ENCODE measurements at places on chromosomes 5 and 9.

DNA sequence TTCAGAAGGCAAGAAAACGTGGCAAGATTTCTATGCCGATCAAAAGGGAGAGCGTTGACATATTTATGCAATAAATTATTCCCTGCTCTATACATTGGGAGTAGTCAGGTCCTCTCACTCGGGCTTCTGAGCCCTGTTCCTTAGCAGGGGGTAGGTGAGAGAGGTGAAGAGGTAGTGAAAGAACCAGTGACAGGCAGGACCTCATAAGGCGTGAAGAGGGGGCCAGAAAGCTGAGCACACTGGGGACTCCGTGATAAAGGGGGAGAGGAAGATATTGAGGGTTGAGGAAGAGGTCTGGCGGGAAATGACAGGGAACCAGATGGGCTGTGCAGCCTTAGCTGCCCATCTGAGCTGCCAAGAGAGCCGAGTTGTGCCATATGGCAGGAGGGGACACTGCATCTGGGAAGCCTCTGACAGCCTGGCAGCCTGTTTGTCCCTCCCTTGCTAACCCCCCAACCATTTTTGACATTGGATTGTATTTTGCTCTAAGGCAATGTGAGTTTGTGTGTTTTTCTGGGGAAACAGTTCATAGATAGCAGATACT, 782 bp upstream of the CDC20B start:
- DNase-seq = no peak

DNA sequence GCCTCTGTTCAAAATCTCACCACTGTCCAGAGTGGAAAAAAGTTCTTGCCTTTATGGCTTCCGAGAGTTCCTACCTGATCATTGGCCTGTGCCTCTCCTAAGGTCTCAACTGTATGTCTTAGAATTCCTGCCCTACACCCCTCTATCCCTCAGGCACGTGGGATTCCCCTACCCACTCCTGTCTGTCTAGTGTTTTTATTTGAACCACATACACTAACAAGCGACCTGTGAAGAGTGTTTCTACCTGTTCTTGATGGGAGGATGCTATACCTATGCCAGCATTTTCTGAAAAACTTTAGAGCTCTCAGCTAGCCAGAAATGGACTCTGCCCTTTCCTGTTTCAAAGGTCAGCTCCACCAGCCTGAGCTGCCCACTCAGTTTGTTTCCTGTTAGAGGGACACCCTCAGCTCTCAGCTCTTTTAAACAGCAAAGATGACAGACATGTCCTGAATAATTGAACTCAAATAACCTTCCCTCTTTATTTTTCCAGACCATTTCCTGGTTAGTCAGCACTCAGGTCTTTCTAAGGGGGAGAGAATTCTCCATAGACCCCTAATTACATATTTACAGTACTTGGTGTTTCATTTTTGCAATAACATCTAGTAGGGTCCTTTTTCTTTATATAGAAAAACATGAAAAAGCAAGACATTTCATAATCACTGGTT, 214.8 kb downstream of the AOPEP start:
- DNase-seq = no peak

GRCh38 chr5:171609806-171610452, 175.7 kb upstream of the SMIM23 start:
- no peak for DNase-seq

GRCh38 chr5:36641431-36641830, 35.0 kb downstream of the SLC1A3 start:
- no peak for DNase-seq

GRCh38 chr5:112929336-112930081, 7.5 kb upstream of the REEP5 start:
- no peak for DNase-seq

DNA sequence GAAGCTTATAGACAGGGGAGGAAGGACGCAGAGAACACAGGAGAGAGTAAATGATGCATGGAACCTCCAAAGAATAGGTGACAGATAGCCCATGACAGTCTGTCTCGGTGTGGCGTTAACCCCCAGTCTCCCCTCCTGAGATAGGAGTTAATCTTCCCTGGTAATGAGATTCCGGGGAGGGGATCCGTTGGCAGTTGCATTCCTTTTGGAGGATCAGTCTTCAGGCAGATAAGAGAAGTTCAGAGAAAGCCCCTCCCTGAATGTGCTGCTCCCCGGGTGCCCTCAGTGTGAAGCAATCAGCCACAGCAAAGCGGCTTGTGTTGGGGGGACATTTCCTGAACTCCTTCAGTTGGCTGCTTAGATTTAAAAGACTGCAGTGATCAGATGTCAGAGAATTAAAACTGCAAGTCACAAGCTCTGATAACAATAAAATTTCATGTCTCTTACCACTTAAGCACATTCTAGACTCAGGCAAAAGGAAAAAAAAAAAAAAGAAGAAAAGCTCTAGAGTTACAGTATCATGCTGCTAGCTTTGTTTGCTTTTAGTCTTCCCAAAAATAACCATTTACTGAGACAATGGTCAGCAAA, 121.1 kb downstream of the EGFLAM start:
- no peak for DNase-seq

DNA sequence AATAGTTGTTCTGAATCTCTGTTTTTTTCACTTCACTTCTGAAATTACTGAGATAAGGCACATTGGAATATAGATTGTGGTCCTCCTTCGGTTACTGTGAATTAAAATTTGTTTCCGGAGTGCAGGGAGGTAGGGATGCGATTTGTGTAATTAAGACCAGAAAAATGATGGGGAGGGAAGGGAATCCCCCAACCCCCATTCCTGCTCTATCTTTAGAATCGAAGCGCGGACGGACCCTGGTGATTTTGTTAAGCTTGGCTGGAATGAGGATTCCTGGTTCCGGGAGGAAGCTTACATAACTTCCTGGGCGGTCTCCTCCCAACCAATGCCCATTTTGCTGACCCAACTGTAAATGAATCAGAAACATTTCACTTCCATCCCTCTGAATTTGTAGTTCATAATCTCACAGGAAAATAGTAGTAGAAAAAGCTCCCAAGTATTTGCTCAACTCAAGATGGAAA, 220.1 kb upstream of the MSX2 start:
- no peak for DNase-seq

GRCh38 chr5:11289208-11289607, 528.2 kb upstream of the DAP start:
- DNase-seq = no peak

DNA sequence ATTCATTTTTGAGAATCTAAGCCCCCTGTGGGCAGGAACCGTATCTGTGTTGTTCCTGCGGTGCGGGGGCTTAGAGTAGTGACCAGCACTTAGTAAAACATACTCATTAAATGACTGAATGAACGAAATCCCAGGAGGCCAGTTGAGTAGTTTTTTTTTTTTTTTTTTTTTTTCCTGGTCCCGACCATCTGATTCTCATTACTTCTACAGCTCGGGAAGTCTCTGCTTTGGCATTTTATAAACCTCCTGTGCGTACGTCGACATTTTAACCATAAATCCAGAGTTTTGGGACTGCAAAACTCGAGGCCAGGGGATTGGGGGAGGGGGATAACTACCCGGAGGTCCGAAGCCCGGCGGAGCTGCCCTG, 31.5 kb upstream of the SPRY4 start:
- no peak for DNase-seq

DNA sequence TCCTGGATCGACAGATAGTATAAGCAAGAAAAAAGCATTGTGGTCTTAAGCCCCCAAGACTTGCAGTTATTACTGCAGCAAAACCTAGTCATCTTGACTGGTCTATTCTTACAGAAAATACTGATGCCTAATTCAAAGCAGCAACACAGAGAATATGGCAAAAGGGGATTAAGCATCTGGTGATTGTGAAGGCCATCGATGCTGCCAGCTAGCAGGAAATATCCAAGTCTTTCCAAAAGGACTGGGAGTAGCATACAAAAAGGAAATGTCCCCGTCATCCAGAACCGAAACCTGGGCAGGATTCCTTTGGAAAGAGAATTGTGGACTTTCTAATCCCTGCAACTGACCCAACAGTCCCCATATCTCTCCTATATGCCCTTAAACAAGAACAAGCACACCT, 132.2 kb downstream of the SLF1 start:
- DNase-seq = no peak

All from activated T-helper 2 cell treated with anti-CD3 and anti-CD28 coated beads, Interferon-gamma antibody, Interleukin-2, Interleukin-4, amounts not matched to agents 10 μg/mL and 5 μg/mL and 100 μg/mL, durations not matched to agents 14 hours and 24 hours and 36 hours (primary cell).